ENCODE measurements at places on chromosomes 12 and 14.

GRCh38 chr14:77989441-77989991 is 180.7 kb upstream of the NRXN3 start:
- DNase-seq: peak; percentile 25

DNA sequence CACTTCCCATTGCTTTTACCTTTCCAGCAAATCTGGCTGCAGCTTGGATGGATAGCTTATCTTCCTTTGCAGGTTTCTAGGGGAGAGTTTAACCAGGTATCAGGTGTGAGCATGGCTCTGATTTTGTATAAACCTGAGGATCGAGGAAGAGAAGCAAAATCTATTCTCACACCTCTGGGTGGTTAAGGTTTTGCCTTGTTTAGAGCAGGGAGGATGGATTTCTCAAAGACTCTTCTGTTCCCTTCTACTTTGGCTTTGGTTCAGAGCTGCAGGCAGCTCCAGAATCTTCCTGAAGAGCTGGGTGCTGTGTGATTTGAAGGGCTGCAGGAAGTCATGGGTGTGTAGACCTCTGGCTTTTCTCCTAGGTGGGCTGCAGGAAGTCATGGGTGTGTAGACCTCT is 1.7 kb downstream of the JDP2 start:
- no peak for DNase-seq

DNA sequence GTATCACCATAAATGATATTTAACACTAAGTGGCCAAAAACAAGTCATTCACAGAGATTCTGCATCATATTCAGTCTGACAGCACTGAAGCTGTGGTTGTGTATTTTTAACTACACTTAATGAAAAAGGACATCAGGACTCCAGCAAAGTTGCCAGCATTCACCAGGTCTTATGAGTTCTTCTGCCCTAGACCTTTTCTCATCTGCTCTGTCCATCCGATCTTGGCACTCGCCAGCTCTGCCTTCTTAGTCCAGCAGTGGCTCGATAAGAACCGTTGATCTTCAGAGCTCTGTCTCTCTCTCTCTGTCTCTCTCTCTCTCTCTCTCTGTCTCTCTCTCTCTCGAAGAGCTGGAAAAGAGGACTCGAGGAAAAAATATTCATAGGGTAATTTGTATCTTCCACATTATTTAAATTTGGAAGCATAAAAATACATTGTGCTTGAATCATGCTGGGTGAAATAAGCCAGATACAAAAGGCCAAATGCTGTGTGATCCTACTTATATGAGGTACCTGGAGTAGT is 232.2 kb downstream of the FBXL14 start:
- DNase-seq: no peak

- DNase-seq: no peak
These were observed 572.0 kb upstream of the ATP2B1 start for GRCh38 chr12:90280564-90281058.

DNA sequence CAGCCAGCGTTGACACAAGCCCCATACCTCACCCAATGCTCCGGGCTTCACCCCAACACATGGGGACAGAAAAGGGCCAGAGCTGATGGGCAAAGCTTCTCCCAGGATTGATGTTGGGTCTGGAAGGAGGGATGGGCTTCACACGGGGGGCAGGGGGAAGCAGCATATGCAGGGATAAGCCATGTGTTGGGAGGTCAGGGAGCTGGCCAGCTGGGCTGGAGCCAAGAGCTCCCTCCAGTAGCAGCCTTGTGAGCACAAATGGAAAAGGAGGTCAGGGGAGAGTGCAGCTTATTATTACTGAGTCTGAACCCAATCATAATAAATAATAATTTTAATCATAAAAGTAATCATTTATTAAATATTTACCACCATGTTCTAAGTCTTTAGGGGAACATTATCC is 9.3 kb downstream of the PLEKHD1 start:
- DNase-seq: no peak

DNA sequence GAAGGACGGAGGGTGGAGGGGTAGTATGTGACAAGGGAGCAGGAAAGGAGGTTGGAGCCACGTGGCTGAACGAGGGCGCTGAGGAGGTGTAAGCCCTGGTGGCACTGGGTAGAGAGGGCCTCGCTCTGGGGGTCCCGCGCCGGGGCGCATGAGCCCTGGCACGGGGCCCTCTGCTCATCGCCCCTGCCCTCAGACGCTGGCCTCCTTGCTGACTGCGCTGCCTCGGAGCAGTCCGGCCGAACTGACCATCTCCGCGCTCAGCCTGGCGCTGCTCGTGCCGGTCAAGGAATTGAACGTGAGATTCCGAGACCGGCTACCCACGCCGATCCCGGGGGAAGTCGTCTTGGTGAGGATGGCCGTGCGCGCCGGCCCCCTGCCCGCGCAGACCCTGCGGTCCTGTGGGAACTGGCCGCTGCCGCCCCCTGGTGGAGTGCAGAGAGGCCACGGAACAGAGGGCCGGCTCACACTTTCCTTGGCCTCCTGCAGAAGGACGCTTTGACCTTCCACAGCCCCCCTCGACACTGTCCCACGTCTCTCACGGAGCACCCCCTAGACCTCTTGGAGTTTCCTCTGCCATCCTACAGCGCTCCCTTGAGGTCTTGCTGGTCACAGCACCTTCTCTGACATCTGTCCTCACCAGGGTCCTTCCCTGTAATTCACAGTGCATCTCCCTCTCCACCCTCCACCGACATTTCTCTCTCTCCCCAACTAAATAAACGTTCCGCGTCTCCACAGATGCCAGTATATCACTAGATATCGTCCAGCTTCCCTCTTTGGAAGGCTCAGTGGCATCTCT is 10.5 kb downstream of the ARHGEF25 start:
- DNase-seq: peak; percentile 81

- DNase-seq: no peak
These were observed 295.0 kb downstream of the RMST start for GRCh38 chr12:97757481-97758193.

DNA sequence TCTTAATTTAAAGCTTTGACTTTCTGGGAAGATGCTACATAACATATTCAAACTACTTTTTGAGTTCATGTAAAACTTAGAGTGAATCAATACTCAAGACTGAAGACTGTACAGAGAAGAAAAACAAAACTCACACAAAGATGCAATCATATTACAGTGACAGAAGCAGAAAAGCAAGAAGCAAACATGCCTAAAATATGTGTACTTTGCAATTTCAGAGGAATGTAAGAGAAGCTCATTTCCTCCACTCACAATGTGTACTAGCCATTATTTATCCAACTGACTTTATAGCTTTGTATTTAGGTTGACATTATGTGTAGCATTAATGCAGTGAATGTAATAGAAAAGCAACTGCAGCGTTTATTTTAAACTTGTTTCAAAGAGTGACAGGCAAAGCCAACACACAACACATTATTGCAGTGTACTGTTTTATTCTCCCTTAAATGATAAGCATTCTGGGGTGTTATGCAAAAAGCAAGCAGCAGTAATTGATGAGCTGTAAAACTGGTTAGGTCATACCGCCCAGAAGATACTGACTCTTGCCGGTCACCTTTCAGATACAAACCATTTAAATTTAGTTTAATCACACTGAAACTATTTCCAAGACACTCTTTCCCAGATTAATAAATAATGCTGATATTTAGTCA is 88.2 kb upstream of the PAWR start:
- no peak for DNase-seq

GRCh38 chr12:118326991-118327390 is 45.7 kb downstream of the TAOK3 start:
- no peak for DNase-seq

- DNase-seq: no peak
These were observed 71.9 kb downstream of the BCL11B start for GRCh38 chr14:99199846-99200653.

DNA sequence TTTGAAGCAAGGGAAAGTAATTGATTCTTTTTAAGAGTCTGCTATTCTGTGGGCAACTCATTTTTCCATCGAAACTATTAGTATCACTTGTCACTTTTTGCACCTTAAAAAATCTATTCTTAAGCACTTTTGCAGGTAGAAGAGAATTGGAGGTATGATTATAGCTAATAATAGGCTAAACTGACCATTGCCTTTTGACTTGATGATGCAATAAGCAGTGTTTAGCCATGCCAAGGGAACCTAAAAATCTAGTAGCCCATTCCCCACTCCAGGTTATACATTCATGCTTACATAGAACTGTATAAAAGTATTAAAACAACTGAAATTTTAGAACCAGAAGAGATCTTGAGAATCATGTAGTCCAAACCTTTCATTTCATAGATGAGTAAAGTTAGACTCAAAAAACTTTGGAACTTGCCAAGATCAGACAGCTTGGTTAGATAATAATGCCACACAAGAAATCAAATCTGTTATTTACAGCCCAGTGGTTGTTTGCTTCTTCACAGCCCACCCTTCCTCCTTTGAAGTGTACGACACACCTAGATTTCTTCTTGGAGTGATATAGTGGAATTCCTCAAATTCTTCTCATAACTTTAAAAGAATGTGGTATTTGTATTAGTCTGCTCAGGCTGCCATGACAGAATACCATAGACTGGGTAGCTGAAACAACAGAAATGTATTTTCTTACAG is 21.7 kb upstream of the GARIN2 start:
- no peak for DNase-seq

- no peak for DNase-seq
These were observed 104.1 kb downstream of the ATXN7L3B start for GRCh38 chr12:74641694-74642093.

- peak; percentile 5 for DNase-seq
These were observed 1.3 kb downstream of the RASSF3 start for GRCh38 chr12:64611341-64612284.

GRCh38 chr12:132413931-132414588 is 75.9 kb upstream of the FBRSL1 start:
- DNase-seq: peak; percentile 50

DNA sequence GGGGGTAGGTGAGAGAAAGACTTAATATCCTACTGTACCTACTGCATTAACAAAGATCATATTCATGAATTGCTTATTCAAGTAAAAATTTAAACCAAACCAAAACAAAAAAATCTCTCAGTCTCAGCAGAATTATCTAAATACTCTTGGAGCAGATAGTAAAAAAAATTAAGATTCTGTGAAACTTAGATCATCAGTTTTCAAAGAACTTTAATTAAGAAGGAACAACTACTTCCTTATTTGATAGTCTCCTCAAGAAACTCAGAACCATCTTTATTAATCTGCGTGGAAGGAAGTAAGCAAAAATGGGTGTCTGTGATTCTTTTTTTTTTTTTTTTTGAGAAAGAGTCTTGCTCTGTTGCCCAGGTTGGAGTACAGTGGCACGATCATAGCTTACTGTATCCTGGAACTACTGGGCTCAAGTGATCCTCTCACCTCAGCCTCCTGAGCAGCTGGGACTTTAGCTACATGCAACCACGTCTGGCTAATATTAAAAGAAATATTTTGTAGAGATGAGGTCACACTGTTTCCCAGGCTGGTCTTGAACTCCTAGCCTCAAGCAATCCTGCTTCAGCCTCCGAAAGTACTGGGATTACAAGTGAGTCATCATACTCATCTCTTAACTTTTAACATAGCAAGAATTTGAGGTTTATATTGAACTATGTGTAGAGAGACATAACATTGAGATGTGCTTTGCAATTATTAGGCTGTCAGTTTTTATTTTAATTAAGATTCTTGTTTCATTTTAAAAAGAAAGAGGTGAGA is 37.4 kb downstream of the GAS2L3 start:
- no peak for DNase-seq

DNA sequence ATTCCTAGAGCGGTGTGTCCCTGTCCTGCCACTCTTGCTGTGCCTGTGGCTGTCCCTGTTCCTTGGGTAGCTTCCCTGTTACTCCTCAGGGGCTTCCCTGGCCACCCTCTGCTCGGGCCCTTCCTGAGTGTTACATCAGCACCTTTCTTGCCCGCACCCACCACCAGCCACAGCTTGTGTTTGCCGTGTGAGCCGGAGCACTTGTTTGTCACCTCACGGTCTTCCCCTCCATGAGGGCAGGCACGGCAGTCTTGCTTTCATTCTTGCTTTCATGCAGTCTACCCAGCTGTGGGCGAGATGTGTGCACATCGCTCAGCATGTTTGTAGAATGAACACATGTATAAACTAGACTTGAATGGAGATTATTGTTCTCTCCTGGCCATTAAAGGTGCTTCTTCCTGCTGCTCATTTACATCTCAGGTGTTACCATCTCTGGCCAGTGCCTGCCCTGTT is 42.0 kb downstream of the TRAF3 start:
- DNase-seq: no peak

DNA sequence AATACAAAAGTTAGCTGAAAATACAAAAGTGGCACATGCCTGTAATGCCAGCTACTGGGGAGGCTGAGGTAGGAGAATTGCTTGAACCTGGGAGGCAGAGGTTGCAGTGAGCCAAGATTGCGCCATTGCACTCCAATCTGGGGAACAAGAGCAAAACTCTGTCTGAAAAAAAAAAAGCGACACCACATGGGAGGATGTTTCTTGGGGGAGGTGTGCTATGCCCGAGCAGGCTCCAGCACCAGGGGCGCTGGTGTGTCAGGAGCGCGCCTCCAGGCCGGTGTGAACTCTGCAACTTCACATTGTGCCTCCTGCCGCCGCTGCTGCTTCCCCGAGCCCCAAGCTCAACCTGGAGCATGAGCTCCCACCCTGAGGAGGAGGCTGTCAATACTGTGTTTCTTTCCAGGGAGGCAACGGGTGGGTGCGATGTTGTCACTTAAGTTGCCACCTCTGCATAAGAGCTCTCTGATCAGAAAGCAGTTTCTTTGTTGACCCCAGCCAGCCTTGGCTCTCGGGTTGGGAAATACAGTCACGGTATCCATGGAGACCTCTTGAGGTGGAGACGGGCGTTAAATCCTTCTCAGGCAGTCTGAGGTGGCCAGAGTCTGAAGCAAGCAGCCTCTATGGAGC is 18.9 kb downstream of the DEGS2 start:
- peak; percentile 36 for DNase-seq

Measured in neural crest cell (in vitro differentiated cells).